Epithelial cell of proximal tubule (primary cell): ENCODE measurements at places on chromosomes 2 and 18. TPM values are rescaled to one million over a fixed set of nuclear protein-coding genes. Genes with fewer than 3 reads are reported as not detected.

Gene RTP5
- total RNA-seq: not detected in 2 replicates

Gene SEMA4C
- 34.4 and 35.3 TPM in 2 replicates for total RNA-seq

Gene TET3
- total RNA-seq: 4.8 and 5.4 TPM in 2 replicates

Gene ST8SIA5
- total RNA-seq: not detected in 2 replicates

Gene DLX1
- 0.22 TPM in 1 of 2 replicates, not detected in the other for total RNA-seq

Gene CDK5R2
- total RNA-seq: not detected in 2 replicates

Gene KYNU
- total RNA-seq: 1.3 and 2.0 TPM in 2 replicates

Gene LONRF2
- 0.43 and 1.3 TPM in 2 replicates for total RNA-seq

DNA sequence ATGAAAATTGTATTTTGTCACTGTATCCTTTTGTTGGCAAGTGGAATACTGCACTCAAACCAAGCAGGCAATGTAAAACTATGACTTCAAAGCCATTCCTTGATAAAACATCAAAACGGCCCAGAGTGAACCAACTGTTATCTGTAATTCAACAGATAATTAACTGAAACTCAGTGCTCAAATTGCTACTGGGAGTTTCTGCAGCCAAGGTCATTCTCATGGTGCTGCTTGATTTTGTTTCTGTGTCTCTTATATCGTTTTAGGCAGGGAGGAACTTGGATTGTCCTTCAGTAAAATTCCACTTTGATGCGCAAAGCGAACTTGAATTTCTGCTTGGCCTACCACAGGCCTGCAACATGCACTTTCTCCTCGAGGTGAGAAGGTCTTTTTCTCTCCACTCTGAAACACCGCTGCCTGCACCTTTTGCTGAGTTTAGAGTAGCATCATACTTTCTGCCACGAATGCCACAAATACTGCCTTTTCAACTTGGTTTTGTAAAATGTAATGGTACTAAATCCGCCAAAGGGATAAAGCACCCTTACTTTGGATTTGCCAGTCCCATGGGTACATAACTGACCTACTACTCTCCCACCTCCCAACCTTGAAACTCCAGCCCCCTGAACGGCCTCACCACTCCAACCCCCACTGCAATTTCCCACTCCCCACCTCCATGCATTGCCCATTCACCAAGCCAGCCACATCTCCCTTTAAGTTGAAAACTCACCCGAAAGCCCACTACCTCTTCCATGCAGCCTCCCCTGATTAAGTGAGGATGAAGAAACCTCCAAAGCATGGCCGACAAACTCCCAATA, 204.7 kb downstream of the TGIF1 start:
- DNase-seq: no peak

- no peak for DNase-seq
Observed at GRCh38 chr18:32896776-32897547, 124.1 kb upstream of the KLHL14 start.

DNA sequence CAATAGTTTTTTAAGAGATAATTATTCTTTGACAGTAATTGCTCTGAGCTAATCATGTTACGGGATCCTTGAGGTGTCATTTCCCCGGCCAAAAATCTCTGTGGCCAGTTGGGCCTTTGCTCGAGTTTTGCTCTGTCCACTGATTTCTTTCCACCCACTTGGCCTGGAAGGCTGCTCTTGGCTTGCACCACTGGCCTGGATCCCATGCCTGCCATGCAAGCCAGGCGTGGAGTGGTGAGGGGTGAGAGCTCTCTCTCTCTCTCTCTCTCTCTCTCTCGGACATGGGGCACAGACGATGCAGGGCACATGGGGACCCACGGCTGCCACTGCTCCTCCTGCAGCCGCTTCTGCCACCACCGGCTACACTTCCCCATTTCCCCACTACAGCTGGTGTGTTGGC, 853.0 kb upstream of the GCFC2 start:
- no peak for DNase-seq

DNA sequence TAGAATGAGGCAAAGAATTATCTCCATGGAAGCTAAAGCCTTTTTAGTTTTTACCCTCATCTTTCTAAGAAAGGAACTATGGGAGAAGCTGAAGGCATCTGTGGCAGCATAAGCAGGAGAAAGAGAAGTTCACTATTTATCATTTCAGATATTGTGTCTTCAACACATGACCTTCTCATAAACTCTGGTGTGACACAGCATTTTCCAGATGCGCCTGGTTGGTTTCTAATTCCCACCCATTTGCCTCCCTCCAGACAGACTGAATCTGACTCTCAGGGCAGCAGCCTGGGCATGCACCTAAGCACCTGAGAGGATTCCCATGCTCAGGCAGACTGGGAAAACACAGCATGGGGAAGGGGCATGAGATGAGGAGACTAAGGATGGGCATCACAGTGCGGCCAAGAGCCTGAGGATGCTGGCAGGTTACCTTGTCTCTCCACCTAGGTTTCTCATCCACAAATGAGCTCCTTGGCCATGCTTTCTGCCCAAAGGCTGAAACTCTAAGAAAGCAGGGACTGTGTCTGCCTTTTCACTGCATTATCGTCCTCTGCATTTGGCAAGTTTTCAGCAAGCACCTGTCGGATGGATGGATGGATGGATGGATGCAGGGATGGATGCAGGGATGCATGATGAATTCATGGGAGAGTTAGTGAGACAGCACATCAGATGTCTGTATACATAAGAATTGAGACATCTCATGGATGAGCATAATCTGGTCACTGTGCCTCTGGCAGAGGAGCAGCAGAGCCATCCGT, 28.8 kb upstream of the SULT1C4 start:
- no peak for DNase-seq

DNA sequence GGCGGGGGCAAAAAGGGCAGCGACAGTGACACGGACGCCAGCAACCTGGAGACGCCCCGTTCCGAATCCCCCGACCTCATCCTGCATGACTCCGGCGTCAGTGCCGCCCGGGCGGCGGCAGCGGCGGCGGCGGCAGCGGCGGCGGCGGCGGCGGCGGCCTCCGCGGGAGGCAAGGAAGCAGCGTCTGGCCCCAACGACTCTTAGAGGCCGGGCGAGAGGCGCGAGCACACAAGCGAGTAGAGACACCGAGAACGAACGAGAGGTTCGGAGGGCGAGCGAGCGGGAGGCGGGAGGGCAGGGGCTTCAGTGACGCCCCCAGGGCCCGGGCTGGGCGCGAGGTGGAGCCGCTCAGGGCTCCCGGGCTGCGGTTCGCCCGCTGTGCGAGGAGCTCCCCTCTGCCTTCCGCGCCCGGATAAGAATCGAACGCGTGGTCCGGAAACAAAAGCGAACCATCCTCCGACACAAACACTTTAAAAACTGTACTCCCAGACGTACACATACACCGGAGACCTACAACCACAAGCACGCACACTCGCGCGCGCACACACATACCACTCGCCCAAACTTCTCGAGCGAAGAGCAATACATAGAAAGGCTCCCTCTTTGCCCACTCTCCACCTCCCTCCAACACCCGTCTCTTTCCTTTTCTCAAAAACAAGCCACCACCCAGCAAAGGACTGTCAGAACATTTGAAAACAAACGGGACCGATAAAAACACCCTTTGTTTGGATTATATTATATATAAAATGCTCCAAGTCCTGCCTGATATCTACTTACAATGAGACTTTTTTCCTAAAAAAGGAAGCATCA, 2.8 kb downstream of the SP9 start:
- DNase-seq: no peak

DNA sequence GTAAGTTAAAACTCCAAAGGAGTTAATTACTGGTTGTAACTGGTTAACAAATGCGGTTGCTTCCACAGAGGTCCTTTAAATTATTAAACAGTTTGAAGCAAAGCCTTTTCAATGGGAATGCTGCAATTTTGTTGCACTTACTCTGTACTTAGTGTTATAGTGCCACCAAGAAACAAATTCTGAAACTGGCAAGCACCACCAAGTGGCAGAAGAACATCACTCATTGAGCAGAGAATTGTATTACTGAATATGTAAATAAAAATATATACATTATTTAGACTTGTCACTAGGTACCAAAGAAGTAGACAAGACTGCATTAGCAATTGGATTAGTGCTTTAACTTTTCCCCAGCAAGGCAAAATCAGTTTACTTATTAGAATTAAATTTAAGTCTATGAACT, 2.6 kb upstream of the TMEFF2 start:
- no peak for DNase-seq

DNA sequence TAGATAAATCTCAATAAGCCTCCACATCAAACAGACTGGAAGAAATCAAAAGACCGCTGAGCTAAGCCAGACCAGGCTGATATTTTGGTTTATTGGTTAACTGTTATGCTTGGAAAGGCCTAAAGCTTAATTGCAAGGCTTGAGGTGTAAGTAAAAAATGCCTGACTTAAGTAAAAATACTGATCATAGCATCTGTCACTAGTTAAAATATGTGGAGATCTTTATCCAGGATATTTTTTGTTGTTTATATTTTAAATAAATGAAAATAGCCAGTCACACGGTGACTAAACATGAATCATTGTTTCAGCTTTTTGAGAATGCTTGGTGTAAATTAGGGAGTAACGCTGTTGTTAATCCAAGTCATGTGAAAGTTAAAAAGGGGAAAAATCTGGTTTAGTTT, 127.9 kb downstream of the THADA start:
- DNase-seq: no peak

DNA sequence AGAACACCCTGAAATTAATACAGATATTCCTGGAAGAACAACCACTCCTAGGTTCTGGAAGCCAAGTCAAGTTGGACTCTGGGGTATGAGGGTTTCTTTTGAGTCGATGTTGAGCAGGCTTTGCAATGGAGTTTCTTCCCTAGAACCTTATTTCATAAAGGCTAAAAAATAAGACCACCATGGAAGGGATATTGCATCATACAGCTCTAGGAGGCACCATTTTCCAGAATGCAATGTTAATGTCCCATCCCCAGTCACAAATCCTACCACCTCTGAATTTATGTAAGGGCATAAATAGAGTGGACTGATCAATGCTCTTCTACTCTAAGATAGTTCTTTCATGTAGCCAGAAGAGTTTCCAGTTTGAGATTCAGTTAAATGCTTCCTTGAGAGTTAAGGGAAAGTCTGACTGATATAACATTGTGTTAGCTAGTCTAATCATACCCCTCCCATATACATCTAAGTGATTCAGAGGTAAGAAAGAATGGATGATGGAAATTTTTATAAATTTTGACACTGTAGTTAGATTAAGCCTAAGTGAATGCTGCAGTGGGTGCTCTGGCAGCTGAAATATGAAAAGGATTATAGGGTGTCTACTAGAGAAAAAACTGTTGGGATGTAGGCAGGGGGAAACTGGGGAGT, 22.0 kb downstream of the ARHGAP15 start:
- DNase-seq: no peak

- no peak for DNase-seq
Observed at GRCh38 chr2:3368261-3368722, 9.3 kb downstream of the EIPR1 start.

DNA sequence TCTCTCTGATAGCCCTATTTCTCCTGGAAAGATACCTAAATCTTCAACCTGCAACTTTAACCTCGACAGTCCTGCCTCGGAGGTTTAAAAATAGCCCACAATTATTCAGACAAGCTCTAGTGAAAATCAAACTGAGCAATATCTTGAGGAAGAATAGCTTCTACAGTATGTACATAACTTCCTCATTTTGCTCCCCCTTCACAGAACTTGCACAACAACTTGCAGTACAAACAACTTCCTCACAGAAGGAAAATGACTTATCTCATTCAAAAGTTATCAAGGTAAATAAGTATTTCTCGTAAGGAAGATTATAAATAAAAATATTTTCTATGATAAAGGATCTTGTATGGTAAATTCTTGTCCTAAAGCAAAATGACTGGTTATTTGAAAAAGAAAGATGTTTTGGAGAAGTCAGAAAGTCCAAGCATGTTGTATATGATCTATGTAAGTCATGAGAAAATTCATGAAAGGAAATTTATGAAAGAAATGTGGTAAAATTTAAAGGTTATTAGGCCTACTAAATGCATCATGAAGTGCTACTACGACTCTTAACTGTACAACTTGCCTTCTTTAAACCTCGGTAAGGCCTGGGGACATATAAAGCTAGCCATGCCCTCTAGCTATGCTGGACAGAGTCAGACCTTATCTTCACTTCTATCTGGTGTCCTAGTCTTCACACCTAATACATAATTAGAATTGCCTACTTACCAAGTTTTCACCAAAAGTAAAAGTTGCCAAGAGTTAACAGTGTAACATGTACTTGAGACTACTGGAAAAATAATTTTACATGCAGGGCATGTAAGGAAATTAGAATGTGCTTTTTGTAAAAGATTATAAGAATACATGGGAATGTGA, 394.5 kb downstream of the DLGAP1 start:
- DNase-seq: no peak

- no peak for DNase-seq
Observed at GRCh38 chr18:52519021-52519420, 179.0 kb downstream of the DCC start.
